ENCODE measurements at places on chromosomes 2 and 18. TPM values are rescaled to one million over a fixed set of nuclear protein-coding genes. Genes with fewer than 3 reads are reported as not detected.
A peak's percentile ranks its signal among the peaks of the same experiment; 100 is the strongest.

GRCh38 chr2:33602201-33602830 lies 3.2 kb upstream of the FAM98A start:
- no peaks in the 10 kb centered on the region for H3K27me3 ChIP-seq
- no peak overlapping the region for H3K4me3 ChIP-seq
- no peak for DNase-seq
- H3K4me1 ChIP-seq = no peaks in the 10 kb centered on the region
- no peak overlapping the region for H3K27ac ChIP-seq
- no peaks in the 10 kb centered on the region for H3K36me3 ChIP-seq

TMEM198 gene
- 3.9 TPM for total RNA-seq

ANKRD62 gene
- not detected for total RNA-seq

DNA sequence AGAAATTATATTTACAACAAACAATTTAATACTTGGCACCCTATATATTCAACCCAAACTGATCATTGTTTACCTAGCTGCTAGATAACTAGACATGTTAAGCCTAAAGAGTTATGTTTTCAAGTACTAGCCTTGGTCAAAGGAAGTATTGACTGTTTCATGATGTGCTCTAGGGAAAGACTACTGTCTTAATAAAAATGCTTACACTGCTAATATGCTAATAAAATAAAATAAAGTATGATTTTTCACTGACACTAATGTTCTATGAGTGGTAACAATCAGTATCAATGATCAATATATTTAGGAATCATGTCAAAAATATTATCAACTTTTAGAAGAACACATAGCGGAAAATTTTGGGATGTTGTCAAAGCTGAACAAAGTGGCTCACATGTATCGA lies 225.5 kb downstream of the OSR1 start:
- H3K4me3 ChIP-seq = no peak overlapping the region
- H3K27me3 ChIP-seq = no peaks in the 10 kb centered on the region
- no peak overlapping the region for H3K27ac ChIP-seq
- no peak for DNase-seq
- no peaks in the 10 kb centered on the region for H3K4me1 ChIP-seq

GRCh38 chr18:44123743-44124142 lies 556.9 kb upstream of the SETBP1 start:
- H3K4me3 ChIP-seq = no peak overlapping the region
- no peak for DNase-seq
- no peak overlapping the region for H3K27ac ChIP-seq
- H3K27me3 ChIP-seq = no peaks in the 10 kb centered on the region
- no peaks in the 10 kb centered on the region for H3K36me3 ChIP-seq

DNA sequence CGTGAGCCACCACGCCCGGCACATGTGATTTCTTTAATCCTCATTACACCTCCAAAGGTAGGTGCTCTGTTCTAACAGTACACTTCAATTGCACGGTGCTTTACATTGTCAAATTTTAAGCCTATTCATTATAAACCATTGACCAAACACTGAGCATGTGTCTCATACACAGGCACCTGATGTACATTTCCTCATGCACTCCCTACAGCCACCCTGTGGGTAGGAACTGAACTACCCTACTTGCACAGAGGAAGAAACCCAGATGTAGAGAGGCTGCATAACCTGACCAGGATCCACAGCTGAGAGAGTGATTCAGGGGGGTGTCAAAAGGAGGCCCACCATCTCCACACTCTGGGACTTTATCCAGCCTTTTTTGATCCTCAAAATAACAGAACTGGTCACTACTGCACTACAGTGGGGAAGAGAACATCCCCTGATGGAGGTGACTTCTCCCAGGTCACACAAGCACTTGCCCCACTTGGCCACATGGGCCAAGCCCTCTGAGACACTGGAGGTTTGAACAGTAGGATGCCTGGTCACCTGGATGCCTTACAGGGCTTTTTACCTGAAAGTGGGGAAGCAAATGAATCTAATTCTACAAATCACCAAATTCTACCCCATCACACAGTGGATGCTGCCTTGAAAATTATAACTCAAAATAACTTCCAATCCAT lies 6.9 kb upstream of the DPYSL5 start:
- H3K36me3 ChIP-seq = no peaks in the 10 kb centered on the region
- H3K27me3 ChIP-seq = peaks cover 59% of the 10 kb centered on the region
- no peaks in the 10 kb centered on the region for H3K4me1 ChIP-seq
- no peak overlapping the region for H3K4me3 ChIP-seq
- H3K27ac ChIP-seq = no peak overlapping the region

- no peak overlapping the region for H3K4me3 ChIP-seq
- no peak overlapping the region for H3K27ac ChIP-seq
- DNase-seq = no peak
Measured at GRCh38 chr2:64854773-64855237, 134.4 kb upstream of the SLC1A4 start.

MOGAT1 gene
- not detected for total RNA-seq

GKN1 gene
- total RNA-seq = not detected

DNA sequence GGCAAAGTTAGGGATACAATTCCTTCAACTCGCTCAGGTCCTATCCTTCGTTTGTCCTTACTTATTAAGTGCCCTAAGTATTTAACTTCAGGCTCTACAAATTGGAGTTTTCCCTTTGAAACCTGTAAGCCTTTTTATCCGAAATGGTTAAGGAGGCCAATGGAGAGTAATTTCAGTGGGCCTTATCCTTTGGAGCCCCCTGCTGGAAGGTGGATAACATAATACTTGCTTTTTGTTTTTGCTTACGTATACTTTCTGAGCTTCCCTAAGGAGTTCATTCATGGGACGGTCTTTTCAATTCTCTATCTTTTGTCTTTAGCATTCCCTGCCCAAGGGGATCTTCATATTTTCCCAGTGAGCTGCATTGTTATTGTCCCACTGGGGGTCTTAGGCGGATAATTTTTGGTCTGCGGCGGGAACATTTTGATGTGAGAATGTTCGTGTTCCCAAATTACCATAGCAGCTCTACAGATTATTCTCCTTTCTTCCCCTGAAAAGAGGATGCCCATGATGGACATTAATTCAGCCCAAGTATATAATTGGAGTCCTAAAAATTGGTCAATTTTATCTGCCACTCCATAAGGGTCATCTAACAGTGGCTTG lies 34.4 kb upstream of the TRAPPC8 start:
- H3K36me3 ChIP-seq = no peaks in the 10 kb centered on the region
- H3K4me3 ChIP-seq = peak overlapping the region; percentile 57
- H3K27ac ChIP-seq = no peak overlapping the region
- H3K4me1 ChIP-seq = no peaks in the 10 kb centered on the region
- DNase-seq = peak; percentile 87

DNA sequence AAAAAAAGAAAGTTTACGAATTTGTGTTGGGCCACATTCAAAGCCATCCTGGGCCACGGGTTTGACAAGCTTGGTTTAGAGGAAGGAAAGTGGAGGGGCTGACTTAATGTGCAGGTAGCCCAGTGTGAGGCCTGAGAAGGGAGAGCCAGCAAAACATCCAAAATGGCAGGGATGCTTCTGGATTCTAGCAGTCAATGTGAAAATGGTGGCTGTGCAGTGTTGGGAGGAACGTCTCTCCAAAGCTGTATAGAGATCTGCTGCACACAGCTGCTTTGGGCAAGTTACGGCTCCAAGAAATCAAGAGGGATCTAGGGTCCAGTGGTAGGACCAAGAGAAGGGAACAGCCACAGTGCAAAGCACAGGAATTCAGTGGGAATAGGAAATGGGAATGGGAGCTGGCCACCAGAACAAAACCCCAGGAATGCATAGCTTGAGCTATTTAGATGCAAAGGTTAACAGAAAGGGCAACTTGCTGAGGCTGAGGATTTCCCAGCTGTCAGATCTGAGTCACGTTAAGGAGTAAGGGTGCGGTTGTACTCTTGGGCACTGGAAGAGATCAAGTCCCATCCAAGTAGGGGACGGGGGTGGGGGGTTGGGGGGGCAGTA lies 70.6 kb downstream of the B3GNT2 start:
- no peaks in the 10 kb centered on the region for H3K36me3 ChIP-seq
- no peak overlapping the region for H3K4me3 ChIP-seq
- H3K27me3 ChIP-seq = no peaks in the 10 kb centered on the region
- peak; percentile 62 for DNase-seq

- no peaks in the 10 kb centered on the region for H3K27me3 ChIP-seq
- no peak overlapping the region for H3K4me3 ChIP-seq
- peaks cover 3% of the 10 kb centered on the region for H3K4me1 ChIP-seq
- H3K27ac ChIP-seq = no peak overlapping the region
- peak; percentile 87 for DNase-seq
Measured at GRCh38 chr2:119234021-119235019, 10.7 kb downstream of the STEAP3 start.

MYO7B gene
- total RNA-seq = 0.11 TPM

PDE11A gene
- 1.5 TPM for total RNA-seq

DNAH7 gene
- total RNA-seq = 1.1 TPM

UGGT1 gene
- 52.4 TPM for total RNA-seq

HPCAL1 gene
- total RNA-seq = 5.9 TPM

DNA sequence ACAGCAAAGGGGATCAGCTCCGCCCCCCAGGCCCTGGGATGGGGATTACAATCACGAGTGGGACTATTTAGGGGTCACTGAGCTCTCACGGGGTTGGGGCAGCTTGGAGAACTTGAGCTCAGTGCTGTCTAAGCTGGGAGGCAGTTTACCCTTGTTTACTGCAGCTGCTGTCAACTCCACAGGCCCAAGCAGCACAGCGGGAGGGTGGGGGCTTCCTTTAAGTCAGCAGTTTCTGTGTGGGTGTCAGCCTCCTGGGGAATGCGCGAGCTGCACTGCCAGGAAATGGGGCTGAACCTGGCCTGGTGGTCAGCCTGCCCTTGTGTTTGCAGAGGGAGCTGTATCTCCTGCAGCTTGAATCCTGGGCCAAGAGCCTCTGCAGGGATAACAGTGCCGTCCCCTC lies 29.8 kb downstream of the TOGARAM2 start:
- H3K36me3 ChIP-seq = no peaks in the 10 kb centered on the region
- H3K27me3 ChIP-seq = no peaks in the 10 kb centered on the region
- DNase-seq = peak; percentile 83
- peaks cover 13% of the 10 kb centered on the region for H3K4me1 ChIP-seq
- no peak overlapping the region for H3K4me3 ChIP-seq

DNA sequence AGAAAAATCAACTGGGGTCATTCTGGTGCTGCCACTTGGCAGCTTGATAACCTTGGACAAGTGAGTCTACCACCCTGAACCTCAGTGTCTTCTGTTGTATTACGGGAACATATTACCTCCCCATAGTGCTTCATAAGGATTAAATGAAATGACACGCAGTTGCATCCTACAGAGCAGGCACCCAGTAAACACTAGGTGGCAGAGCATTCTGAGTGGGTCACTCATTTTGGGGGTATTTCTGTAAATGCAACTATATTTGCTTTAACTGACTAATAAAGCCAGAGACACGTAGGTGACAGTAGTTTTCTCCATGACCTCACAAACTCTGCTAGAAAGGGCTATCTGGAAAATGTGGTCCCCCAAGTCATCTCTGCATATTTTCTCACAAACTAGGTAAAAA lies 4.7 kb downstream of the CD226 start:
- no peak overlapping the region for H3K4me3 ChIP-seq
- no peaks in the 10 kb centered on the region for H3K4me1 ChIP-seq
- H3K36me3 ChIP-seq = no peaks in the 10 kb centered on the region
- no peaks in the 10 kb centered on the region for H3K27me3 ChIP-seq
- no peak for DNase-seq
- no peak overlapping the region for H3K27ac ChIP-seq

CNTNAP5 gene
- total RNA-seq = 8.2 TPM

RNF149 gene
- 36.3 TPM for total RNA-seq

DNA sequence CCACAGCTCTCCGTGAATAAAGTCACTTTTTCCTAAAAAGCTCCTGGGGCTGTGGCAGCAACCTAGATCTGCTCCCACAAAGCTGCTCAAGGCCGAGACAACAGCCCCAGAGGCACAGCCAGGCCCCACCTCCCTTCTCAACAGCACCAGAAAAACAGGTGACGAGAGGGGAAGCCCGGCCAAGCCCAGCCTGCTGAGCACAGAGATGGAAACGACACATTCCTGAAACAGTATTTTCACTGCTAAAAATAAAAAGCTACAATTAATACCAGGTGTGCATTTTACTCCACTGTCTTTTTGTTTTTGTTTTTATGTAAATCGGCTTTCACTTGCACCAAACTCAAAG lies 199.3 kb downstream of the HDAC4 start:
- no peaks in the 10 kb centered on the region for H3K4me1 ChIP-seq
- no peak for DNase-seq
- H3K27ac ChIP-seq = peak overlapping the region; percentile 17
- no peak overlapping the region for H3K4me3 ChIP-seq

GRCh38 chr2:108560895-108561530 lies 26.7 kb downstream of the LIMS1 start:
- H3K36me3 ChIP-seq = no peaks in the 10 kb centered on the region
- H3K4me3 ChIP-seq = no peak overlapping the region
- no peak for DNase-seq
- H3K27me3 ChIP-seq = no peaks in the 10 kb centered on the region

GRCh38 chr2:126657636-126658318 lies 1.8 kb downstream of the GYPC start:
- peaks cover 11% of the 10 kb centered on the region for H3K4me1 ChIP-seq
- peak overlapping the region; percentile 75 for H3K4me3 ChIP-seq
- H3K27ac ChIP-seq = peak overlapping the region; percentile 85
- peak; percentile 88 for DNase-seq

- no peaks in the 10 kb centered on the region for H3K36me3 ChIP-seq
- H3K27ac ChIP-seq = no peak overlapping the region
- H3K4me3 ChIP-seq = no peak overlapping the region
- H3K27me3 ChIP-seq = no peaks in the 10 kb centered on the region
- no peak for DNase-seq
Measured at GRCh38 chr2:68366083-68366560, 1.0 kb downstream of the PLEK start.

TBR1 gene
- 2.4 TPM for total RNA-seq

DNA sequence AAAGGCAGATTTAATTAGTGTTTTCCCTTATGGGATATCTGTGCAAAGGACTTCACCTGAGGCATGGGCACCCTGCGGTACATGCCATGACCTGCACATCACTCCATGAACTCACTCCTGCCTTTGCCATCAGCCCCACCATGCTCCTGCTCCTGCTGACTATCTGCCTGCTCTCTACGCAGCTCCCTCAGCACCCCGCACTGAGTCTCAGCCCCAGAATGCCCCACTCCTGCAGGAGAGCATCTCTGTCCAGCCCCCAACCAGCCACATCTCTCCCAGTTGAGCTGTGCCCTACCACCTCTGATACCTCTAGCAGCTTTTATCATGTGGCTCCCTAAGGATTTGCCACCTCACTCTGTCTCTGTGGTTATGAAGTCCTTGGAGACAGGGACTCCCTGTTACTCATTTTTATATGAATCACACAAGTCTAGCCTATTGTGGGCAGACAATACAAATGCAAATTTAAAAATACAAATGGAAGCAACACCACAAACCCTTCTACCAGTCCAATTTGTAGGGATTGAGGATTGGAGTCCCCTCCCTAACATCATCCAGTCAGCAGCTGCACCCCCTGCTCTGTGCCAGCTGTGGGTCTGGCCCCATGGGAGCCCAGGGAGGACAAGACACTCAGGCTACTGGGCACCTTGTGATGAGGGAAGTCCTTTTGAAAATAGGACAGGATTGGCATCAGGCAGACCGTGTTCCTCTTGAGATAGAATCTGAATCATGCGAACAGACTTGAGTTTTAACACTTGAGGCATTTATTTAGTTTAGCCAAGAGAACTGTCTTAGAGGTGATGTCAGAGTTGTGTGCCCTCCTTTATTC lies 689.6 kb upstream of the HS6ST1 start:
- H3K27me3 ChIP-seq = no peaks in the 10 kb centered on the region
- H3K36me3 ChIP-seq = no peaks in the 10 kb centered on the region
- H3K4me1 ChIP-seq = no peaks in the 10 kb centered on the region
- DNase-seq = no peak
- H3K27ac ChIP-seq = no peak overlapping the region
- H3K4me3 ChIP-seq = no peak overlapping the region

All from endodermal cell (in vitro differentiated cells).